Cortex of kidney (tissue), 1 donor: ENCODE measurements at places on chromosomes 1 and 21.

DNA sequence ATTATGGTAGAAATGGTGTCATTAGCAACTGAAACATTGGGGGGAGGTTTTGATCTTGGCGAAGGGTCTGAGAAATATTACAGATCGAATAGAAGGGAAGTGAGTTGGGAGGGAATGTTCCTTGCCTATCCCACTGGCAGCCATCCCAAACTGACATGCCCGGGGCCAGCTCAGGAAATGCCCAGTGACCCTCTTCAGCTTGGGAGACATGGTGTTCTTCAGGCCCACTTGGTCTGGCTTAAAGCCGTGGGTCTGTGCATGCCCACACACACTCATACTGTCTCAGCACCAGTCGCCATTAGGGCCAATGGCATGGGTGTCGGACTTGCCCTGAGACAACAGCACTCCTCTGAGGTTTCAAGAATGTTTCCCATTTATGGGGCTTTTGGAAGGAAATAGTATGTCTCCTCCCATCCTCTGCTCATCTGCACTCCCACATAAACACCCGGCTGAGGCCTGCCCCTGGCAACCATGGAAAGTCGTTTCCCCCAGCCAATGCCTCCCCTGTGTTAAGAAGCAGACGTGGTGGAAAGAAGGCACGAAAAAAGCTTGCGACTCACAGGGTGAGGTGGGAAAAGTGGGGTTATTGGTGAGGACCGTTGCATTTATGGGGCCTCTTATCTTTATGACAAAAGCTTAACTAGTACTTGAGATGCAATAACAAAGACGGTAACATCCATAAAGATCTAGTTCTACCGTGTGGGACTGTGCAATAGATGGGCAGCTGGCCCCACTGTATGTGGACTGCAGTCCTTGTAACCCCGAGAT is 2.0 kb downstream of the RNF186 start:
- no peak for DNase-seq

DNA sequence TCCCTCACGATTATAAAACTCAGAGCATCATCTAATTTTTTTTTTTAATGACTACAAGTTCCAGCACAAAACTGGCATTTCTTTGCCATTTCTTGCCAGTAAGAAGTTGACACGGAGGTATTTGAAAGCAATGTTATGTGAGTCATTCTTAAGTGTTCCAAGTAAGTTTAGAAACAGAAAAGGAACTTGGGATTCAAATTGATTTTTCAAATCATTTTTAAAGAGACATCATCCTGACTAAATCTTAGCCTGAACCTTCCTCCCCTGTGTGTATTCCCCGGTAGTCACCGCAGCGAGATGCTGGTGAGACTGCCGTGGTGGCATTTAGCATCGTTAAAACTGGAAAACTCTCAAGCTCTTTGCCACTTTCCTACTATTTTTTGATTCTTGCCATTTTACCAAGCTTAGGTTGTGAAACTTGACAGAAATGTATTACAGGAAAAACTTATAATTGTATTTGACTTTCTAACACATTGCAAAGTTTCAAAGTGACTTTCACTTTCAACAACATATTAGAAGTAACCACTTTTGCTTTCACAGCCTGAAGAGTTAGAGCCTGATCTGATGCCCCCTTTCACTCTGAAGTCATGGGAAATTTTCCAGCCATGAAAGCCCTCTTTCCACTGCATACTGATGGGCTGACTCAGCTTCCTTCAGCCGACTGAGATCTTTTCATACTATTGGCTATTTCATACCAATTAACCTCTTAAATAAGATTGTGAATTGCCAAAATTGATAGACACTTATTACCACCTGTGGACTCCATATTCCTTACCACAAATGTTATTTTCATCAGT is 61.4 kb downstream of the OLFML2B start:
- no peak for DNase-seq

DNA sequence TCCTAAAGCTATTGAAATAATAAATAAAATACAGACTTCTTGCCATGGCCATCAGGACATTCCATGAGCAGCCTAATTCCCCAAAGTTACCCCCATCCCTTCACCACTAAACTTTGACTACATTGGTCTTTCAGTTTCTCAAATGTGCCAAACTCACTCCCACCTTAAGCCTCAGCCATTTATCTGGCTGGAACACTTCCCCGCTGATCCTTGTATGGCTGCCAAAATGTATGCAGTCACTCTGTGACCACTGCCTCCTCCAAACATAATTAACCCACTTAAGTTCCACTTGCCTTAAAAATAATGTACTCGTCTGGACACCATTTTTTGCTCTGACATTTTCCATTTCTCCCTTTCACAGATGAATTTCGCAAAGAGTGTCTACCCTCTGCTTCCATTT is 407.4 kb downstream of the NTNG1 start:
- DNase-seq = no peak

DNA sequence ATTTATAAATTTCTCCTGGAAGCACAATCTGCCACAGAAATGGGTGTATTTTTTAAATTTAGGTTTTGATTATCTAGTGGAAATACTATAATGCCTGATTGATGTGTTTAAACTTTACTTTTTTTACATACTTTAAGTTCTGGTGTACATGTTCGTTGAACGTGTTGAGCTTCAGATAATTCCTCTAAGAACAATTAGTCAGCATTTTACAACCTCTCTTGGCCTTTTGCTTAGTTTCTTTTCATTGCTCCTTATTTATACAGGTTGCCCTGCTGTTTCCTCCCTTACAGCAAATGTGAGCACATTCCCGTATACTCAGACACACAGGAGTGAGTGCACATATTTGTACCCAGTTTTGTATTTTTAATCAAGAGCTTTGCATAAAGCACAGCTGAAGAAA is 1038.9 kb downstream of the BRINP3 start:
- no peak for DNase-seq

- no peak for DNase-seq
Measured at GRCh38 chr1:30742963-30743559, 14.5 kb downstream of the LAPTM5 start.

DNA sequence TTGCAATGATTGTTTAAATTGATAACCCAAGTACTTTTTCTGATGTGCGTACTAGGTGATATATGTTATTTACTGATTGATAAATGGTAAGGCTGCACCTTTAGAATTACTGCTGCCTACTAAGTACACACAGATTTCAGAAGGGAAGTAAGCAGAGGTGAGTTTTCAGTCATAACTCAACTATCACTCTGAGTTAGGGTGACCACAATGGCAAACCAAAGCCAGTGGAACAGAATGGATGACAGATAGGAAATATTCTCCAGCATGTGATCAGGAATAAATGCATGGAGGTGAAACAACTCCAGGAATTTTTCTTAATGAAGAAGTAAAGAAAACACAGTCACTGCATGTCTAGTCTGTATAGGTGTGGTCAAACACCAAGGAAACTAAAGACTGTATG is 7.5 kb upstream of the KCNJ15 start:
- no peak for DNase-seq

DNA sequence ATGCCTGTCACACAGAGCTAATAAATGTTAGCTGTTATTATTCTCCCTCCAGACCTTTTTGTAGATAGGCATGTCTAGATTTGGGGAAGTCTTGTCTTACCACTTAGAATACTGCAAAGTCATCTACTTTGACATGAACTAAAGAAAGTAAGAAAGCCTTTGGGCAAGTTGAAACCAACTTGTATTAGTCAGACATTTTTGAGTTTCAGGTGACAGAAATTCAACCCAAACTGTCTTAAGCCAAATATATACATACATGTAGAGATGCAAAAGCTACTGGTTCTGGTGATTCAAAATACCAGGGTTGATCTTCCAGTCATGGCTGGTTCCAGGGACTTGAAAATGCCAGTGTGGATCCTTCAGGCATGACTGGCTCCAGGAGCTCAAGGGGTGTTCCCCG is 276.8 kb upstream of the TMEM51 start:
- no peak for DNase-seq

DNA sequence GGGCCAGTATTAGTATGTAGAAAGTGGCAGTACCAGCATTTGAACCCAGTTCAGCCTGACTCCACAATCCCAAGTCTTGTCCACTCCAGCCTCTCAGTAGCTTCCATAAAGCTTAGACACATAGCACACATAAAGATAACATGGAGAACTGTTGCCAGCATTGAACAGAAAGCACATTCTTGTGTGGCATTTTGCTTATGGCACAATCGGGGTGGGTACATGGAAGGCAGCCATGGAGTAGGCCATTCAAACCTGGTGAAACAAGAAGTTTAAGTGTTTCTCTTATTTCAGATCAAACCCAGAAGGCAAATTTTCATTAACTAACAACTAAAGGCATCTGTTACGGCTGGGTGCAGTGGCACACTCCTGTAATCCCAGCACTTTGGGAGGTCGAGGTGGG is 102.7 kb downstream of the HIVEP3 start:
- no peak for DNase-seq

DNA sequence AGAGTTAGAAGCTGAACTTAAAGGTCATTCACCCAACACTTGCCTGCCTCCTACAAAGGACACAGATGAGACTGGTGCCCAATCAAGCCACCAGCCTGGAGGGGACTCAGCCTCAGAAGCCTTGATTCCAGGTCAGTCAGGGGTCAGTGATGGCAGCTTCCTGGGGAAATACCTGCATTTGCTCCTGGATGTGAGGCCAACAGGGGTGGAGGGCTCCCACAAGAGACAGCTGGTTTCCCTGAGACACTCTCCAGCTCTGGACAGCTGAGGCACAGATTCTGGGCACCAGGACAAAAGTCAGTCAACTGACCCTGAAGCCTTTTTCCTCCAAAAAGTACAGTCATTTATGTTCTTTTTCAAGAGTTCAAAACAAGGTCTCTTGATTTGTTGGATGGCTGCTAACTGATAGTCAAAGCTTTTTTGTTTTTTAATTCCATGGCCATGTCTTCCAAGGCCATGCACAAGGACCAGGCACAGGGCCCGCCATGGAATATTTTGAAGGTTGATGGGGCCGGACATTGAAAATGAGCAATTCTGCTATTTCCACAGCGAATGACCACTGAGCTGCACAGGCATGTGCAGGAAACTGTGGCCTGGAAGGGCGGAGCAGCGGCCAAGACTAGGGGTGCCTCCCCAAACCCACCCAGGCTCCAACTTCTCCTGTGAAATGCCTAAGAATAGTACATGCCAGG is 1.8 kb downstream of the C2CD2 start:
- DNase-seq = no peak

GRCh38 chr1:233086961-233087881 is 136.8 kb downstream of the NTPCR start:
- no peak for DNase-seq

GRCh38 chr1:25893116-25893515 is 13.1 kb downstream of the STMN1 start:
- no peak for DNase-seq

DNA sequence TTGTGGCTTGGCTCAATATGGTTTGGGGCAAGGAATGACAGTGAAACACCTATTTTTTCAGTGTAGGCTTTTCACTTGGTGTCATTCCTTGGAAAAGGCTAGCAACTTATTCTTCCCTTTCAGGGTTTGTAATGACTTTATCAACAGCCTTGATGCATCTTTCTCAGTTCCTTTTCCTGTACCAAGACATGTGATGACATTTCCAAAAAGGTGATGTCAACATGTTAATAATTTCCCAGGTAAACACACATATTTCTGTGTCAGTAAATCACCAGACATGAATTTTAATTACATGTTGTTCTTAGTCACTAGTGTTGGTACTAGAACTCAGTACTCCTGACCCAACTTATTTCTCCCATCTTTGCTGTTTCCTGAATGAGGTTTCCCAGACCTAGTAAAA is 37.8 kb upstream of the RRP15 start:
- no peak for DNase-seq

GRCh38 chr1:21930080-21930571 is 7.0 kb downstream of the HSPG2 start:
- DNase-seq = no peak

DNA sequence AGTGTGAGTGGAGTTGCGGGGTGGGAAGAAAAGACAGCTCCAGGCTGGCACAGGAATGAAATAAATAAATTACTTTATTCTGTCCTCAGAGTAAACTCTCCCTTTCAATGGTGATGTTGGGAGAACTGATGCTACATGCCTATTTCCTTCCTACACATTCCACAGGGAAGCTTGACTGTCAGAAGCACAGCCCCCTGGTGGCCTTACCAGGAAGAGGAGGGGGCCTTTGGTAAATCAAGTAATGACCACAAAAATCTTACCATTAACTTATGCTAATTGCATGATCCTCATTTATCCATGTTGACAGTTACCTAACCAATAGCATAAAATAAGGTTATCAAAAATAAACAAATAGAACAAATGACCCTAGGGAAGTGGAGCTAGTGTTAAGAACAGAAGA is 605.0 kb upstream of the PKN2 start:
- DNase-seq = no peak

GRCh38 chr1:169918927-169919326 is 25.2 kb upstream of the SCYL3 start:
- no peak for DNase-seq

GRCh38 chr1:37730376-37730775 is 34.5 kb downstream of the EPHA10 start:
- DNase-seq = no peak

GRCh38 chr1:160352555-160352954 is 9.4 kb downstream of the NCSTN start:
- DNase-seq = no peak

DNA sequence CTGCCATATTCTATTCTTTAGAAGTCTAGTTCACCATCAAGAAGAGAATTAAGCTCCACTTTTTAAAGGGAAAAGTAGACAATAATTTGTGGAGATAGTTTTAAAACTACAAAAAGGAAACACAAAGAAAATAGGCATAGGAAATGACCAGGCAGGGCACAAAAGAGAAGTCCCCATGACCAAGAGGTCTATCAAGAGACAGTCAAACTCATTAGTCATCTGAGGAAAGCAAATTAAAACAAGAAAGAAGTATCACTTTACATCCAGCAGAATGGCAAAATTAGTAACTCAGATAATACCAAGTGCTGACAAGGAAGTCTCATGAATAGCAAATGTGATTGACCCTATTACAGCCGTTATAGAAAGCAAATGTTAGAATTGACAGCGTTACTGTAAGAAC is 243.7 kb upstream of the SNX7 start:
- no peak for DNase-seq

- no peak for DNase-seq
Measured at GRCh38 chr1:118627435-118627834, 360.7 kb downstream of the TBX15 start.

DNA sequence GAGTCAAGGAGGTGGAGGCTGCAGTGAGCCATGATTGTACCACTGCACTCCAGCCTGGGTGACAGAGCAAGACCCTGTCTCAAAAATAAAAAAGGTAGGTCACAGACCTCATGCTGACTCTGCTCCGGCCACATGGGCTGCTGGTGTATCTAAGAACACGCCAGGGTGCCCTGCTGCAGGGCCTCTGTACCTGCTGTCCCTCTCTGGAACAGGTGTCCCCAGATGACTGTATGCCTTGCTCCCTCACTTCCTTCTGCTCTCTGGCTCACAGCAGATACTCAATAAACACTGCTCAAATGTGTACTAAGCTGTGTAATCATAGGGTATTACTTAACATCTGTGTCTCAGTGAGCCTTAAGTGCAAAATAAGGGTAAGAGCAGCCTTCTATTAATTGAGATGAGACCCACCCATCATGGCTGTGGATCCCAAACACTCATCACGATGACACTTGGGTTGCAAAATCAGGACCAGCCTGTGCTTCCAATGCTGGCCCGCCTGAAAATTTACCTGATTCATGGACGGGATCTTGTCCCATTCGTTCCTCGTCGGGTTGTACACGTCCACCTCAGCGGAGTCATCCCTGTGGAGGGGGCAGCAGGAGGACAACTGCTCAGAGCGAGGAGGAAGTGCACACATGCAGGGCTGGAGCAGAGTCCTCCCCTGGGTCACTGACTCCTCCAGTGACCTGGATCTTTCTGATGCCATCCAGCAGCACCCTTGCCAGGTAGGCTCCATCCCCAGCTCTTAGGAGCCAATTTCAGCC is 7.5 kb downstream of the KLHL21 start:
- no peak for DNase-seq

GRCh38 chr1:50529510-50529909 is 106.3 kb upstream of the DMRTA2 start:
- DNase-seq = no peak
